Keratinocyte (primary cell): ENCODE measurements at places on chromosomes 12 and 14.

GRCh38 chr12:89556976-89557375, 31.1 kb upstream of the POC1B start:
- no peak for DNase-seq

DNA sequence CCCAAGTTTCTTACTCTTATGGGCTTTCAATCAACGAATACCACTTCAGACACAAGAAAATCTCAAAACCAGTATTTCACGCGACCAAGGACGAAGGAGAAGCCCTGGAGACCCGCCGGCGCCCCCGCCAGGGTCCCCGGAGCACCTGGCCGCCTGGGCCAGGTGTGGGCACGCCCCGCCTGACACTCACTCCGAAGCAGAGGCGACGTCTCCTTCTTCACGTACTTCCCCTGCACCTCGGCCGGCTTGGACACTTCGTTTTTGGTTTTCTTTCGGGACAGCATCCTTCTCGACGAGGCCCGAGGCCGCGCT, 466 bp downstream of the SAV1 start:
- DNase-seq = no peak

DNA sequence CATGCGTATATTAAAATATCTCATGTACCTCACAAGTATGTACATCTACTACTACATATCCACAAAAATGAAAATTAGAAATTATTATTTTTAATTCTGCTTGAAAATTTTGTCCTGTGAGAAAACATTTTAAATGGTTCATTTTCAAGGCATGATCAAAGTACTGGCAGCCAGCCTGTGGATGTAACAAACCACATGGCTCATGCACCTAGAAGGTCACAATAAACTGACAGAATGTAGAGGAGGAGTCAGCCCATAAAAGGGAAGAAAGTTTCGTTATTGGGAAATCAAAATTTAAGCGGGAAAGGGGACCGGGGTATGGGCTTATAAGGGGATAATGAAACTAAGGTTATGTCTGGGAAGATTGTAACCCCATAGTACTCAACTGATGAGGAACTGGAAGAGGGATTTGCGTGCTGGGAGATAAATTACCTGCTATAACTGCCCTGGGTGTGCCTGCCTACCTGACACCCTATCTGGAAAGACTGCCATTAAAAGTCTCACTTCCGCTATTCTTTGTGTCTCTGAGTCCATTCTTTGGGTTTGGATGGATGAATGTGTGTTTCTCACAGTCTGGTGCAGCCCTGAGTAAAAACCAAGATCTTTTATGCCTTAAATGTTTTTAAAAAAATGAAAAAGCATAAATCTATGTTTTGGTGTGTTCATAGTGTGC, 62.2 kb upstream of the PCED1B start:
- DNase-seq = no peak

DNA sequence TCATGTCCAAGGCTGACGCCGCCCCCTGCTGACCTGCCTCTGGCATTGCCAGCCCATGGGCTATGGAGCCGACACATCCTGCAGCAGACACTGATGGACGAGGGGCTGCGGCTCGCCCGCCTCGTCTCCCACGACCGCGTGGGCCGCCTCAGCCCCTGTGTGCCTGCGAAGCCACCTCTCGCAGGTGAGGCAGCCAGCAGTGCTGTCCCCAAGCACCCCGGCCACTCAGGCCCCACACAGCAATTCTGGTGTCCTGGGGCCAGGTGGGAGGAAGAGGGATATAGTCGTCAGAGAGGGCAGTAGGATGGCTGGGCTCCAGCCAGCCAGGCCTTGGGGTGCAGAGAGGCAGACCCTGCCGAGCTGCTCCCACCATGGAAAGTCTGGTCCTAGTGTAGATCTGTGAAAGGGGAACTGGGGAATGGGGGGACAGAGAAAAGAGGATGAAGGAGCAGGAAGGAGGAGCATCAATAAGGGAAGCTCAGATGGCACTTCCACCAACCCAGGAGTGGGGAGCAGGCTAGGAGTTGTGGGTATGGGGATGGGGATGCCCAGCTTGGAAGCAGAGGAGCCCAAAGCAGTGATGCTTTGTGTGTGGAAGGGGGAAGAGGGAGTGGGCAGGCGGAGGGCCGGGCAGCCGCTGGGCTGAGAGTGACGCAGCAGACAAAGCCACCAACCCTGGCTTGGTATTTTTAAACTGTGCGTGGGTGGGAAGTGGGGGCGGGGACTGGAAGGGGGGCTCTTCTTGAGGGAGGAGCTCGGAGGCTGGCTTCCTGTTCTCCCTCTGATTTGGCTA, 4.7 kb downstream of the NAB2 start:
- no peak for DNase-seq
